Activated naive CD8-positive, alpha-beta T cell treated with anti-CD3 and anti-CD28 coated beads for 36 hours (primary cell): ENCODE measurements at places on chromosomes 2 and 18. TPM values are rescaled to one million over a fixed set of nuclear protein-coding genes. Genes with fewer than 3 reads are reported as not detected.

Gene GPBAR1
- total RNA-seq: 0.24 TPM

Gene THAP4
- 54.8 TPM for total RNA-seq

Gene RTP5
- total RNA-seq: not detected

Gene MEIS1
- total RNA-seq: not detected

Gene C2orf81
- 6.2 TPM for total RNA-seq

Gene ABCG5
- not detected for total RNA-seq

Gene AKAIN1
- not detected for total RNA-seq

Gene ZNF142
- total RNA-seq: 55.2 TPM

Gene CFLAR
- 190 TPM for total RNA-seq

Gene CTNNA2
- total RNA-seq: not detected

Gene DPP4
- 20.8 TPM for total RNA-seq

Gene TIGD1
- 6.9 TPM for total RNA-seq

Gene FNDC4
- not detected for total RNA-seq

Gene TOGARAM2
- total RNA-seq: 1.9 TPM

Gene IL36B
- not detected for total RNA-seq

Gene ALK
- not detected for total RNA-seq

Gene CTAGE1
- not detected for total RNA-seq

Gene GPR45
- not detected for total RNA-seq

Gene RND3
- not detected for total RNA-seq

Gene DPP10
- not detected for total RNA-seq

Gene POTEJ
- not detected for total RNA-seq

Gene FAM237A
- total RNA-seq: not detected

Gene MAB21L4
- total RNA-seq: not detected

Gene GALNT13
- total RNA-seq: 0.16 TPM

Gene LBX2
- 0.18 TPM for total RNA-seq

Gene UGT1A5
- not detected for total RNA-seq

Gene SYT4
- not detected for total RNA-seq

Gene IL1RL1
- total RNA-seq: 0.10 TPM

Gene PMAIP1
- 82.0 TPM for total RNA-seq

Gene RAMP1
- total RNA-seq: 0.25 TPM

Gene LIMS1
- 39.6 TPM for total RNA-seq

Gene CCL20
- 3.1 TPM for total RNA-seq

Gene CNTNAP5
- not detected for total RNA-seq

Gene TMEM182
- 4.4 TPM for total RNA-seq

Gene TUBB8B
- not detected for total RNA-seq

Gene PLEK
- total RNA-seq: 2.3 TPM

Gene GPR35
- total RNA-seq: 7.6 TPM

Gene COBLL1
- total RNA-seq: 0.45 TPM

Gene LRATD1
- total RNA-seq: not detected

Gene CHRNG
- not detected for total RNA-seq

Gene RGPD4
- total RNA-seq: 0.64 TPM

Gene LYPD6
- total RNA-seq: not detected

Gene SNTG2
- total RNA-seq: 3.8 TPM

Gene SLC30A3
- 0.14 TPM for total RNA-seq

Gene GRB14
- total RNA-seq: not detected

Gene RESP18
- total RNA-seq: not detected

Gene ABCA12
- not detected for total RNA-seq

Gene SPATA3
- total RNA-seq: not detected

Gene KHK
- total RNA-seq: 12.6 TPM

Gene PSMA8
- total RNA-seq: 3.3 TPM

Gene DLGAP1
- not detected for total RNA-seq

Gene LPIN2
- total RNA-seq: 56.1 TPM

Gene TMEM178A
- total RNA-seq: 0.16 TPM

Gene CELF4
- total RNA-seq: not detected

Gene RFX8
- not detected for total RNA-seq

Gene CNGA3
- not detected for total RNA-seq

Gene UGT1A4
- not detected for total RNA-seq

Gene GTF2A1L
- not detected for total RNA-seq
